CD4-positive, alpha-beta T cell treated with Interleukin-4 for 1 hour (primary cell): ENCODE measurements at places on chromosomes 2 and 18.

- DNase-seq, result no peak
These were observed 57.1 kb upstream of the GPR45 start for GRCh38 chr2:105184420-105184819.

DNA sequence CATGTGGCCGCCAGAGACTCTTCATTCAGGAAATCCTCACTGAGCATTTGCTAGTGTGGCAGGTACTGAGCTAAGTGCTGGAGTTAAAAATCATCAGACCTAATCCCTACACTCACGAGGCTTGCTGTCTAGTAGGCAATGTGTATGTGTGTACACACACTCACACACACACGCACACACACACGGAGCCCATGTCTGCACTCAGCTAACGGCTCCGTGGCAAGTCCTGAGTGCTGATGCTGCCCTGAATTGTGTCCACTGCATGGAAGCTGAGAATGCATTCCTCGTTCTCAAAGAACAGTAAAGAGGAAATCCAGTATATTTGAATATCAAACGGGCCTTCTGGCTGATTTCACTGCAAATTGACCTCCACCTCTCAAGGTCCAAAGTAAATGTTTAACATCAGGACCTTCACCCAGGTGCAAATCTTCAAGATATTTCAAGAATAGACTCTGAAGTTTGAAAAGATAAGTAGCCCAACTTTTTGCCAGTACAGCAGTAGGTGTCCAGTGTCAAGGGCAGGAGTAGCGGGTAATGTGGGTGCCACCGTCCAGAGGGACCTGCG is 136.1 kb upstream of the TTC39C start:
- no peak for DNase-seq

GRCh38 chr2:65553504-65554074 is 121.2 kb upstream of the SPRED2 start:
- DNase-seq, result no peak

GRCh38 chr2:230127195-230127594 is 58.5 kb upstream of the SLC16A14 start:
- no peak for DNase-seq

- DNase-seq, result no peak
These were observed 67.9 kb upstream of the ST3GAL5 start for GRCh38 chr2:85956646-85957039.

DNA sequence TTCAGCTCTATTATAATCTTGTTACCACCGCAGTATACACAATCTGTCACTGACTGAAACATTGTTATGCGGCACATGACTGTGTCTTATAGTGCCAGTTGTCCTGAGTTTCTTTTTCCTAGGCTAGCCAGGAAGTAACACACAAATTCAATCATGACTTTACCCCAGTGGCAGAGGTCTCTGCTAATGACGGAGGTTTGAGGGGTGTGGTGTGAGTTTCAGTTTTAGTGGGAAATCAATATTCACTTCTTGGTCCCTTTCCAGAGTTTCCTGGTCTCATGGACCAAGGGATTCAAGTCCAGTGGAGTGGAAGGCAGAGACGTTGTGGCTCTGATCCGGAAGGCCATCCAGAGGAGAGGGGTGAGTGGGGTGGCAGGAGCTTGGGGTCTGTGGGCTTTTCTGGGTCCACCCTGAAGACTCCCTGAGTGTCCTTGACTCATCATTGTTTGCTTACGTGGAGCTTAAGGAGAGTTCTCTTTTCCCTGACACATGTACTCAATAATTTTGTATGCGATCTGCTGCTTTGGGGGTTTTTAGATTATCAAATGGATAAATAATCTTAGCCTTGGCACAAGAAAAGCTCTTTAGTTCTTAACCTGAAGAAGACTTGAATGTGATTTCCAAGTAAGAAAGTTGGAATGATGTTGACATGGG is 39.2 kb downstream of the HK2 start:
- no peak for DNase-seq

DNA sequence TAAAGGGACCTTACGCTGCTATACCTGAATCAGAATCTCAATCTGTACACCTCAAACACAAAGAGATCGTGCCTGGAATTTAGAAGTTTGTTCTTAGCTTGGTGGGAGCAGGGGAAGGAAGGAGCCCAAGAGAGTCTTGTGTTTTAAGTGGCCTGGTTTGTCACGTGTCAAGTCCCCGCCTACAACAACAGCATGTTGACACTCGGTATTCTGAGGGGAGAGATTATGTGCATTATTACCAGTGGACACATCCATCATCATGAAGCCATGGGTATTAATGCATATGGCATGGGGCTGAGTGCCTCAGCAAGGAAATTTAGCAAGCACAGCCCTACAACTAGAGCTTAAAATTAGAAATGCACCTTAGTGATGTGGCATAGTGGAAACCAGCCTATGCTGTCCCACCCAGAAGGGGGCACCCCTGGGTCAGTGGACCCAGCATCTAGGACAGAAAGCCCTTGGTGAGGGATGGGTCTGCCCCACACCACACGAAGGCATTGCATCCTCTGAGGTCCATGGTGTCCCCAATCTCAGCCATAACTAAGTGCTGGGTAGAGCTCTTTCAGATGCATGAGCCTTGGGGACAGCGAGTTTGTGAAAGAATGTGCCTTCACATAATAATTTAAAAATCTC is 138.7 kb downstream of the MGAT5 start:
- DNase-seq, result no peak

- DNase-seq, result no peak
These were observed 34.5 kb downstream of the SLC4A3 start for GRCh38 chr2:219661955-219662395.

DNA sequence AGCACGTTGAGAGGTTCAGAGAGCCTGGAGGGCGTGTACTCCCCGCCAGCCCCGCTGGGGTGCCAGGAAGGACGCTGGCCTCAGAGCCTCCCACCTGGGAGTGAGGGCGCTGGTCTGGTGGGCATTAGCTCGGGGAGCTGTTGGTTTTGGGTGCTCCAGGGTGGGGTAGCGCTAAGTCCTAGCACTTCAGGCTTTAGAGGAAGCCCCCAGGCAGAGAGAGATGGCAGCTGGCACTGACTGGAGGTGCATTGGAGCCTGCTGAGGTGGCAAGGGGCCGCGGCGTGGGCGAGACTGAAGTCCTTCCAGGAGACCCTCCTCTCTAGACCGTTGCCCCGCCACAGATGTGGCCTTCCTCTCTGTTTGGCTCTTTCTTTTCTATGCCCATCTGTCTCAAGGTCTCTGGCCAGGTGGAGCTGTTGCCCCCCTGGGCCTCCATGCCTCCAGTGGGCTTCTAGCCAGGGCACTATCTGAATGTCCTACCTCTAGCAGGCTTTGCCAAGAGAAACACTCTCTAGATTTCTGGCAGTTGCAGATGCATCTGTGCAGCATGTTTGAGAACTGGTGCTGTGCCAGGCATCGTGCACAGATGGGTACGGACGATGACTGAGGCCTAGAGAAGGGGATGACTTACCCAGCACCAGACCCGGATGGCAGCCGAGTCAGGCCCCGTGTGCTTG is 6.6 kb downstream of the CAPN10 start:
- no peak for DNase-seq

GRCh38 chr18:71106701-71107100 is 817.9 kb downstream of the SOCS6 start:
- no peak for DNase-seq

DNA sequence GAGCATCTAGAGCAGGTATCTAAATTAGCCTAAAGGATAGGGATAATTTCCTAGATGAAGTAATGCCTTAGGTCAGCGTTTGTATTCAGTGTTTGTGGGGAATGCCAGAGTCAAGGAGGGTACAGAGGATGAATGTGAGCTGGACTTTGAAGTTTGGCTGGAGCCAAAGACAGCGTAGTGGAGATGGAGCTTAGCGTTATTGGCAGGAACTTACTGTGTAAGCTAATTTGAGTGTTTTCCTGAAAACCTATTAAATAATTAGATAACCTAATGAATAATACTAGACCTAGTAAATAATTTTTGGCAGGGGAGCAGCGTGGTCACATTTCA is 4.2 kb downstream of the RNF138 start:
- DNase-seq, result no peak

GRCh38 chr2:190571686-190572085 is 37.2 kb upstream of the NEMP2 start:
- no peak for DNase-seq

DNA sequence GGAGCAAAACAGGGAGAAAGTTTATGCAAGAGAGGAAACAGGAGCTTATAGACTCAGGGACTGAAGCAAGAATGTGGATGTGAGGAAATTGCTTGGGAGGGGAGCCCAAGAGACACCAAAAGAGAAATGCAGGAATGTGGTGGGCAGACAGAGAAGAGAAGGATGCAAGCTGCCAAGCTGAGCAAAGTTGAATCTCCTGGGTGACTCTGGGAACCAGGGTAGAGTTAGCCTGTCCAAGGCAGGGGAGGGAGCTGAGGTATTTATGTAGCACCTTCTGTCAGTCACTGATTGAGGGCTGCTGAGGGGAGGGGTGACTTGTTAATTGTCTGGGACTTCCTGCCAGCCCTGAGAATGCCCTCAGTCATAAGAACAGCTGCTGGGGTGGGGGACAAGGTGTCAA is 464.3 kb downstream of the NBAS start:
- DNase-seq, result no peak

DNA sequence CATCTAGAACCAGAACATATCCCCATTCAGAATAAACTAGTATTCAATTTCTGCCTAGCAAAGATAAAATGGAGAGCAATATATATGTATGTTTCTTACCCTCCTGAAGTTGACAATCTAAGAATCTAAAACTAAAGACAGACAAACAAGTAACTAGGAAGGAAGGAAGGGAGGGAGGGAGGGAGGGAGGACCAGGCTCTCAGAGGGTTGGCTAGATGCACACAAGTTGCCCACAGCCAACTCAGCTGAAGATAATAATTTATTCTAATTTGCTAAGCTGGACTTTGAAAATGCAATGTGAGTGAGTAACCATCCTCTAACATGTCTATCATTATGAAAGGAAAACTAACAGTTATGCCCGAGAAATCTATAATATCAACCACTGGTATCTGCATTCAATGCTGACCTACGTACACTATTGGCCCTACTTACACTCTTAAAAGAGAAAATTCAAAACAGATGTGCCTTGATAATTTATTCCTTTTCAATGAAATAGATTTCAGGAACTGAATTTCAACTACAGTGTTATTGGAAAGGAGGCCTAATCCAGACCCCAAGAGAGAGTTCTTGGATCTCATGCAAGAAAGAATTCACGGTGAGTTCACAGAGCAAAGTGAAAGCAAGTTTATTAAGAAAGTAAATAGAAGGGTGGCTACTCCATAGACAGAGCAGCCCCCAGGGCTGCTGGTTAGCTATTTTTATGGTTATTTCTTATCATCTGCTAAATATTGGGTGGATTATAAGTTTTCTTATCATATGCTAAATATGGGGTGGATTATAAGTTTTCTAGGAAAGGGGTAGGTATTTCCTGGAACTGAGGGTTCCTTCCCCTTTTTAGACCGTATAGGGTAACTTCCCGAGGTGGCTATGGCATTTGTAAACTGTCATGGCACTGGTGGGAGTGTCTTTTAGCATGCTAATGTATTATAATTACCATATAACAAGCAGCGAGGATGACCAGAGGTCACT is 288.5 kb upstream of the SLC39A10 start:
- DNase-seq, result no peak

GRCh38 chr2:206915121-206915520 is 24.2 kb upstream of the CPO start:
- no peak for DNase-seq

- no peak for DNase-seq
These were observed 33.4 kb upstream of the MGAT5 start for GRCh38 chr2:134220344-134220974.

GRCh38 chr18:13216092-13216582 is 2.4 kb upstream of the LDLRAD4 start:
- DNase-seq, result peak; percentile 66

DNA sequence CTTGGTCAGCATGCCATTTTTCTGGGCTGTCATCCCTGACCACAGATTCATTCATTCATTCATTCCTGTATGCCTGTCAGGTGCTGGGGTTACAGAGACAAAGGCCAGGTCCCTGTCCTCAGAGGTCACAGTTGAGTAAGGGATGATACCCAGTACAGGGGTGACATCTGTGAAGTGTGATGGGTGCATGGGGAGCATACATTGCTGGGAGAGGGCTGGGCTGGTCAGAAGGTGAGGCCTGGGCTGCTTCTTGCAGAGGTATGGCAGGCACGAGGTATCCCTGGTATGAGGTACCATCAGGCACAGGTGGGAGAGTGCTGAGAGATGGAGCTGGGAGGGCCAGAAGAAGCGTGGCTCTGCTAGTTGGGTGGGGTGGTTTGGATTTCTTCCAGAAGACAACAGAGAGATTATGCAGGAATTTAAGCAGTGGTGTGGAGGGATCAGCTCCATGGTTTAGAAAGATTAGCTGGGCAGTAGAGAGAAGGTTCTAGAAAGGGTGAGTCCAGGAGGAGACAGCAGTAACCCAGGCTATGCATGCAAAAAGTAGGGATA is 181.9 kb upstream of the HAAO start:
- DNase-seq, result no peak

GRCh38 chr18:6251084-6251483 is 163.6 kb downstream of the L3MBTL4 start:
- DNase-seq, result no peak

GRCh38 chr2:208017721-208018120 is 7.6 kb downstream of the PLEKHM3 start:
- DNase-seq, result no peak

GRCh38 chr2:200728630-200729029 is 83.1 kb upstream of the BZW1 start:
- no peak for DNase-seq

DNA sequence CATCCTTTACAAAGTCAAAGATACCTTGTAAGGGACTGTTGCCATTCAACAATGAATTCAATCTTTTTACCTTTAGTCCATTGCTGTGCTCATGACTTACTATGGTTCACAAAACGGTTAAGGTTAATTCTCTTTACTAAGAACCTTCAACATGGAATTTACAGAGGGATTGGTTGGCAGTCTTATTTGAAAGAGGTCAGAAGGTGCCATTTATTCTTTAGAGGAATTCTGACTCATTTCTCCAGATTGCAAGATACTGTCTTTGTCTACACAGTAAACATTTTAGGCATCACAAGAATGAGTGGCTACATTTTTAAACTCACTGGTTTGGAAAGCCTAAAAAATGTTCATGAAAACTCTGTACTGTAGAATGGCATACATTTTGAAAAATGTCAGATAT is 17.4 kb downstream of the KCNH7 start:
- DNase-seq, result no peak

DNA sequence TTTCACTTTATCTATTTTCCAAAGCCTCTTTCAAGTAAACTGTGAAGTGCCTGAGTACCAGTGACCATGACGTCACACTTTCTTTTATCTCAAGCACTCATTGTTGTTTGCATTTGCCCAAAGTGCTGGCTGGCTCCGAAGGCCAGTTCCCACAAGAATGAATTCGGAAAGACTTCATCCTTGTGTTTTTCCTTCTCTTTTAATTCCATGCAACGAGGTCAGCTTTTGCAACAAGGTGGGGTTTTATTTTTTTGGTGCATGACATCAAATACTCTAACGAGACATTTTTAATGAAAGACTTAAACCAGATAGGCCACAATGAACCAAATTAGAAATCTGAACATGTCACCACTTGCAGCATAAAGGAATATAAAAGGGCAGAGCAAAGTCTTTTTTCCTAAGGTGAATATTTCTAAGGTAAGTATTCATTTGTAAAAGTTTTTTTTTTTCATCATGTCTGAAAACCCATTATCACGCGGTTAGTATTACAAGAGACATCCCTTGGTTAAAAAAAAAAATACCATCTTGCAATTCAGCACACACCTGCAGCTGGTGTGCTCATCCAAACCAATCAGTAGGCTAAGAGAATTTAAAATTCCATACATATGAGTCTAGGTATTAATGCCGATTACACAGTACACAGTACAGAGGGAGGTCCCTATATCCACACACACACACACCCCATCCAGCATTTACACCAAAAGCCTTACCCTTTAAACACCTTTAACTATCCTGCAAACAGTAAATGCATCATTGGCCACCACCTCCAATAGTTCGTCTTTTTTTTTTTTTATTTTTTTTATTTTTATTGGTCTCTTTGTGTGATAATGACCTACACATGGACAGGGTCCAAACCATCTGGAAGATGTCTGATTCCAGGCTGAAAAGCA is 2.3 kb downstream of the ARL4C start:
- DNase-seq, result peak; percentile 52
